ENCODE measurements at places on chromosomes 5 and 9.
A peak's percentile ranks its signal among the peaks of the same experiment; 100 is the strongest.

GRCh38 chr9:129400001-129400970 lies 220.6 kb downstream of the C9orf50 start:
- no peak for DNase-seq

DNA sequence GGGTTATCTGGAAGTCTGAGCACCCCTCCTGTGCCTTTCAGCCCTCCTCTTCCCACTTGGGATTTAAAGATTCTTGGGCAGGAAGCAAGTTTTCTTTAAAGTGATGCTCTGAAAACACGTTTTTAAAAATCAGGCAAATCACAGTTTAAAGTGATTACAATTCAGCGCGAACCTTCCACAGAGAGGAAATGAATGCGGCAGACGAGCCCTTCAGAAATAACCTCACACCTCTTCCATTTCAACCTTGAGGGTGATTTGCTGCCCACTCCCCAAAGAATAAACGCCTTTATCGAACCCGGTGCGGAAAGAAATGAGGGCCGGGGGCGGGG lies 2.3 kb upstream of the EFNA5 start:
- no peak for DNase-seq

DNA sequence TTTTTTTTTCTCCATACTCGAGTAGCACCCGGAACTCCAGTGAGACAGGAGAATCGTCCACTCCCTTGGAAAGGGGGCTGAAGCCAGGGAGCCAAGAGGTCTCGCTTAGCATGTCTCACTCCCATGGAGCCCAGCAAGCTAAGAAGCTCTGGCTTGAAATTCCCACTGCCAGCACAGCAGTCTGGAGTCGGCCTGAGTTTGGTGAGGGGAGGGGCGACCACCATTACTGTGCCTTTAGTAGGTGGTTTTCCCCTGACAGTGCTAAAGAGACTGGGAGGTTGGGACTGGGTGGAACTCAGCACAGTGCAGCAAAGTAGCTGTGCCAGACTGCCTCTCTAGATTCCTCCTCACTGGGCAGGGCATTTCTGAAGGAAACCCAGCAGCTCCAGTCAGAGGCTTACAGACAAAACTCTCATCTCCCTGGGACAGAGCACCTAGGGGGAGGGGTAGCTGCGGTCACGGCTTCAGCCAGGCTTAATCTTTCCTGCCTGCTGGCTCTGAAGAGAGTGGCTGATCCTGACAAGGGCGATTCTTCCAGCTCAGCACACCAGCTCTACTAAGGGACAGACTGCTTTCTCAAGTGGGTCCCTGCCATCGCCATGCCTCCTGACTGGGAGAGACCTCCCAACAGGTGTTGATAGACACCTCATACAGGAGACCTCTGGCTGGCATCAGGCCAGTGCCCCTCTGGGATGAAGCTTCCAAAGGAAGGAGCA lies 414.5 kb upstream of the ZNF608 start:
- DNase-seq: no peak

DNA sequence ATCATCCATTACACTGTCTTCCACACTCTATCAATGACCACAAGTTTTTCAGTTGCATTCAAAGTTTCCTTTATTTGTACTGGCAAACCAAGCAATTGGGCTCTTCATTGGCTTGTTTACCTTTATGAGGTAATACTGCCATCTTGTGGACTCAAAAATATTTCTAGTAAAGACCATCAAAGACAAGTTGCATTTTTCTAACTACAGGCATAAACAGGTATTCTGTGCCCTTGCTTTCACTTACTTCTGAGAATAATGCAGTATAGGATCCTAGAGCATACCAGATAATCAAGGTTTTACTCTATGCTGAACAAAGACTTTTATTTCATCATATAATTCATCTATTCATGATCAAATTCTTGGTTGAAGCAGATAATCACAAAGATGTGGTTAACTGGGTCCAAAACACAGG lies 173.7 kb upstream of the POU5F2 start:
- DNase-seq: no peak

GRCh38 chr5:6527749-6528455 lies 79.2 kb downstream of the UBE2QL1 start:
- no peak for DNase-seq

DNA sequence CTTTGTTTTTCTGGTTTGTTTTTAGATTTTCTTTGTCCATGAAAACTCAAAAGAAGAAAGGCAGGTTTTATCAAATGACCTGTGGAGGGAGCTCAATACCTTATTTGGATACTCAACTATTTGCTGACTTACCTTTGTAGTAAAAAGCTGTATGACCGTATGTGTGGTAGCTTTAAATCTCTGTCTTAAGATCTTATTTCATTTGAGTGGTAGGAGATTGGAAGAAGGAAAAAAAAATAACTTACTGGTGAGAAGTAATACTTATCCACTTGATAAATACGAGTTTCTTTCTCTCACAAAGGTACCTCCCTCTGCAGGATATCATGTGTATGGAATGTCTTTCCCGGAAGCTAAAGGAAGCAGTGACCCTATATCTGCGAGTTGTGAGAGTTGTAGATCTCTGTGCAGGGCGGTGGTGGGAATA lies 15.0 kb downstream of the FBXO38 start:
- no peak for DNase-seq

DNA sequence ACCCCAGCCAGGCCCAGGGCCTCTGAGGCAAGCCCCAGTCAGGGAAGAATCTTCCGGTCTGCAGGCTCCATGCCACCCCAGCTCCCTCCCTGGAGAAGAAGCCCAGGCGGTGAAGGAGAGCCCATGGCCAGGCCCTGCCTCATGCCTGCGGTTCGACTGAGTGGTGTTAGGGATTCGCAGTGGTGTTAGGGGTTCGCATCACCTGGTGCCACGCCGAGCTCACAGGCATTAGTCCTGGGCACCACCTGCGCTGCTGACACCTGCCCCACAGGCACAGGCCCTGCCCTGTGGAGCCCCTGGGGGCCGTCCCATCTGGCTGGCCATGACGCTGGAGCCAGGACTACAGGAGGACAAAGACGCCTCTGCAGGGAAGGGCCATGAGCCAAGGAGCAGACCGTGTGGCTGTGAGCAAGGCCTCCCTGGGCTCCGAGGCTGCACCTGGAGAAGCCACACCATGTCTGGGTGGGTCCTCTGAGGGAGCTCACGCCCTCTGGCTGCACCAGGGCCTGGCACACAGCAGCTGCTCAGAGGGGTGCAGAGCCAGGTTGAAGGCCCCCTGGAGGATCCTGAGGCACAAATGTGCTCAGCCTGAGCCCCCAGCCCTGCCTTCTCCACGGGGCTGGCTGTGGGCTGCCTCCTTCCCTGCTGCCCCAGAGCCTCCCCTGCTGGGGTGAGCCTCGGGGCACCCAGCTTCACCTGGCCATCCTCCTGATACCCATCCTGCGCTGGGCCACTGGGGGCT lies 27.6 kb upstream of the RNF130 start:
- DNase-seq: no peak

DNA sequence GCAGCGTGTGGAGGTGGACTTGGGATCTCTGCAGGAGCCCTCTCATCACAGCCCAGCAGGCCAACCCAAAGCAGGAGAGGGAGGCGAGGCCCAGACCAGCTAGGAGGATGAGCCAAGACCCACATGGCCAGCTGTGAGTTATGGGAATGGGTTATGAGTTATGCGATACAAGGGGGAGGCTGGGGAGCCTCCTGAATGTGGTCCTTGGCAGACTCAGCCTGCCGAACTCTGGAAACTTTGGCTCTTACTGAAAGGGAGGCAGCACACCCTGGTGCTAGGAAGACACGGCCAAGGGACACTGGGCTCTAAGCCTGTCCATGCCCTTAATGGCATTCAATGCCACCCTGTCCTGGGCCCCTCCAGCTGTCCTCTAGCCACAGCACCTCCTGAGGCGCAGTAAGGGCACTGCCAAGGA lies 7.7 kb upstream of the VAV2 start:
- DNase-seq: no peak

DNA sequence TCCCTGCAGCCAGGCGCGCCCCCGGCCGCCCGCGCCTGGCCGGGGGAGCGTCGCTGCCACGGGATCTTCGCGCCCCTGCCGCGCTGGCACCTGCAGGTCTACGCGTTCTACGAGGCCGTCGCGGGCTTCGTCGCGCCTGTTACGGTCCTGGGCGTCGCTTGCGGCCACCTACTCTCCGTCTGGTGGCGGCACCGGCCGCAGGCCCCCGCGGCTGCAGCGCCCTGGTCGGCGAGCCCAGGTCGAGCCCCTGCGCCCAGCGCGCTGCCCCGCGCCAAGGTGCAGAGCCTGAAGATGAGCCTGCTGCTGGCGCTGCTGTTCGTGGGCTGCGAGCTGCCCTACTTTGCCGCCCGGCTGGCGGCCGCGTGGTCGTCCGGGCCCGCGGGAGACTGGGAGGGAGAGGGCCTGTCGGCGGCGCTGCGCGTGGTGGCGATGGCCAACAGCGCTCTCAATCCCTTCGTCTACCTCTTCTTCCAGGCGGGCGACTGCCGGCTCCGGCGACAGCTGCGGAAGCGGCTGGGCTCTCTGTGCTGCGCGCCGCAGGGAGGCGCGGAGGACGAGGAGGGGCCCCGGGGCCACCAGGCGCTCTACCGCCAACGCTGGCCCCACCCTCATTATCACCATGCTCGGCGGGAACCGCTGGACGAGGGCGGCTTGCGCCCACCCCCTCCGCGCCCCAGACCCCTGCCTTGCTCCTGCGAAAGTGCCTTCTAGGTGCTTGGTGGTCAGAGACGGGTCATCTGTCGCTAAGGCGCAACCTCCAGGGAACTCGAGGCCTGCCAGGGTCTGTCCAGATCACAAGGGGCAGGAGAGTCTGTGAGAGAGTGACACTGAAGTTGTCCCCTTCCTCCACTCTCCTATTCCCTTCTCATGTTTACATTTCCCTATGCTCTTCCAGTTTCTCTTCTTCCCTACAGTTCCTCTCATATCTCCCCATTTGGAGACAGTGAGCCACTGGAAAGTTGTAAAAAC lies 1.3 kb downstream of the GPR150 start:
- no peak for DNase-seq

GRCh38 chr5:168706655-168707069 lies 127.5 kb upstream of the PANK3 start:
- DNase-seq: peak; percentile 30

DNA sequence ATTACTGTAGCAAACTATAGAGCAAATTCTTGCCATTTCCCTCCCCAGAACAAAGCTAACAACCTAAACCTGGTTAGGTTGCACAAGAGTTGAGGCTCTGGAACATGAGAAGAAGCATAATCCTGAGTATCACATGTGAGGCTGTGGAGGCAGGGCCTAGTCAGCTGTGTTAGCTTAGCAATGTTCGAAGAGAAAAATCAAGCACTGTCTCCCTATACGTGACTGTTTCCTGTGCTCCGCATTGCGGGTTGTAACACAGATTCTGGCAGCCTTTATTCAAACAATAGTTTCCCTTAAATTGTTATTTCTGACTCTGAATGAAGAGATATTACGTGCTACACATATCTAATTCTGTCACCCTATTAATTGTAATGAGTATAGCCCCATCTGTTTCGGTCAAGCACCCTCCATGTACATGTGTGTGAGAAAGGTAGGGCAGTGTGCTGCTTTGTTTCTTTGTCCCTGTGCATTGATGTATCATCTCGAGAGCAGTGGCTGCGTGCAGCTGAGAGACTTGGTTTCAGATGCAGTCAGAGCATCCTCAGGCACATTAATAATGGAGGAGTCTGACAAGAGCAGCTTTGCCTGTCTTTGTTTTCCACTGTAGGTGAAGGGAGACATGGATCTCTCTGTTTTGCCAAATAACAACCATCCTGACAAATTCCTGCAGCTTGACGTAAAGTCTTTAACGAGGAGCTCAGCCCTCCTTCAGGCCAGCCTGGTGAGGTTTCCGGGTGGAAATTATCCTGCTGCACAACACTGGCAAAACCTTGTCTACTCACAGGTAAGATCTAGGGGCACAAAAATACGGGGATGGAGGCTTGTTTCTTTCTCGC lies at the start of gene MINAR2:
Gene MINAR2, plus strand, starts transcription at position 523 of the 836 bp plus-strand sequence. Its CDS starts 97 bp downstream, at position 620.
- DNase-seq: no peak

DNA sequence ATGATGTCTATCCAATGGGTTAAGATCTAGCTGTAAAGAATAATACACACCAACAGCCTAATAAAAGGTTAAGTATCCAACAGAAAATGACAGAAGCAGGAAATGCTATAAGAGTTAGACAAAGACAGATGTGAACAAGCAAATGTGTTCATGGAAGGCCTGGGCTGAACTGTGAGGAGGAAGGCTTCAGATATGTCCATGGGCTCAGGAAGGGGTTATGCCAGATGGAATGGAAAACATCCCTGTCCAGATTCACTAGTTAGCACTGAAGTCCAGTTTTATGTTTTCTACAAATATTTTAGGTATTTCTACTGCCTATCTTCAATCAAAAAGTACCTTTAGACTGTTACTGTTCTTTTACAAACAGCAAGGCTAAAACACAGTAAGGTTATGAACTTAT lies 27.1 kb downstream of the ERAP1 start:
- no peak for DNase-seq

DNA sequence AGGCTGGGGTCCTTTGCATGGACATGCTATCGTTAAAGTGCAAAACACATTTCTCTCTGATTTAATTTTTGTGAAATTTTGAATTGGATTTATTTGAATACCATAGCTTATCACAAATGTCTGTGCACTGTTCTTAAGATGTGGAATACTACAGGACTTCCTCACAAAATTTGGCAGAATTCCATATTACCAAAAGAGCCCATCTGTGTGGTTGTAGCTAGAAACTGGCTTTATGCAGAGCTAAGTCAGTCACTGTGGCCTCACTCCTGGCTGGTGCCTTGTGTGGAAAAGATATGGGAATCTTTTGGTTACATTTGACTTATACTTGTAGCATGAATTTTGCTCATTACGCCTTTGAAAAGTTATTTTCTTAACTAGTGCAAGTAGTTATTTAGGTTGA lies 35.5 kb downstream of the ACO1 start:
- no peak for DNase-seq

DNA sequence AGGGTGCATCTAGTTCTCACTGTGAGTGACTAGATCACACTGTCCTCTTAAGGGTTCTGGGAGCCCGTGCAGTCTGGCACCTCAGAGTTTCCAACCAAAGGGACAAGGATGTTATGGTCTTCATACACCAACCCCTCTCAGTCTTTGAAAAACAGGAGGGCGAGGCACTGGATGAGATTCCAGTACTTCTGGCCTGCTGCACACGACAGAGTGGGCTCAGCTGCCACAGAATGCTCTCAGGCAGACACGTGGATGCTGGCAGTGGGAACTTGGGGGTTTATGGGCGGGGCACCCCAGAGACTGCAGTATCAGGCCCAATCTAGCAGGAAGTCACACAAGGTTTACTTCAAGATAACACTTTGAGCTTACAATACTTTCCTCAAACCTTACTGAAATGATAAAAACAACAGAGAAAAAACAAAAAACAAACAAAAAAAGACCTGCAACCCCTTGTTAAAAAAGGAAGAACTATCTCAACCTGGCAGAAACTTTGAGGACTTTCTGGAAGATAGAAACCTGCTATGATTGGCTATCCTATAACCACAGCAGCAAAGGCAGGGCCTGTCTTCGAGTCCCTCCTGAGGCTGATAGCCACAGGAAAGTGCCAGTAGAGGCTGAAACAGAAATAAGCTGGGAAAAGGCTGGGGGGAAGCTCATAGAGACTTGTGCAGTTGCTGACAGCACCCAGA lies 28.3 kb upstream of the TGFBR1 start:
- DNase-seq: no peak

DNA sequence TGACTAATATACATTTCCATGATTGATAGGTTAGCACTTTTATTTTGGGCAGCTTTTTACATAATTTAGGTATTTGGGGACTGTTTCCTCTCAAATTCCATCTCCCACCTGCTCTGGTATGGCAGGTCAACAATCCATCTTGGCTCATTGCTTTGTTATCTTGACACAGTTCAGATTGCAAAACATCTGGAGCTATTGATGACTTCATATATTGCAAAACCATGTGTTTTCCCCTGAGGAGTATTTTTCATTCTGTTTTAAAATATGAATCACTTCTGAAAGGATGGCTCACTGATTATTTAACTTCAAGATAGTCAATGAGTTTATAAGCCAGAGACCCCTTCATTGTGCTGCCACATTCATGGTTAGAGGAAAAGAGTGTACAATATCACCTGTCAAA lies 1206.0 kb upstream of the C9orf72 start:
- no peak for DNase-seq

Measured in iPS DF 19.7 (cell line).